ENCODE measurements at places on chromosomes 1 and 21.

- DNase-seq: peak; percentile 57
Observed at GRCh38 chr1:97903626-97904025, 17.2 kb downstream of the DPYD start.

DNA sequence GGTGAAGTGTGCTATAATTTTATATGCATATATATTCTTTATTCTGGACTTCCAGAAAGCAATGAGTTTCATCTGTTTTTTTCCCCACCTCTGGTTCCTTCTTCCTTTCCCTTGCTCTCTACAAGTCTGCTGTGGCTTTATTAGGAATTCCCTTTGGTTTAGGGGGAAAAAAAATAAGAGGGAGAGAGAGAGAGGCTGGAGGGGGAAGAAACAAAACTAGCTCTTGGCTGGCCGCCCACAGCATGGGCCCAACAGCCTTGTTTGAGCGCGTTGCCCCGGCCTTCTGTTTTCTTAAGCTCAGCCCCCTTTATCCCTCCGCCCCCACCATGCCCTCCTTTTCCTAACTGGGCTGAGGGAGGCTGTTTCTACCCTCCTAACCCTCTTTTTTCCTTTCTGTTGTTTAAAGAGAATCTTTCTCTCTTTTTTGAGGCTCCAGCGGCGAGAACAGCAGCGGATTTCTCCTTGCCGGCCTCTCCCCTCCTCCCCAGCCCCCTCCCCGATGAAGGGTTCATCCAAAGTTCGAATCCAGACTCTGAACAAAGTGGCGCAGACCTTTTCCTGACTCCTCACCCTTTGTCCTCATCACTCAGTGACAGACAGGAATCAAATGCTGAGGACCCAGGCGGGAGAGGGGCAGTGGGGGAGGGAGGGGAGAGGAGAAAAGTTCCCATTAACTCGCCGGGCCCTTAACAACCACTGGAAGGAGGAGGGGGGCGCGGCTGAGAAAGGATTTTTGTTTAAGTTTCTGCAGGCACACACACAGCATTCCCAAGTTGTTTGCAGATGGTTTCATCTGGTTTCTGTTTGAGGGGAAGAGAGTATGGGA lies 29.7 kb downstream of the PBX1 start:
- peak; percentile 69 for DNase-seq

DNA sequence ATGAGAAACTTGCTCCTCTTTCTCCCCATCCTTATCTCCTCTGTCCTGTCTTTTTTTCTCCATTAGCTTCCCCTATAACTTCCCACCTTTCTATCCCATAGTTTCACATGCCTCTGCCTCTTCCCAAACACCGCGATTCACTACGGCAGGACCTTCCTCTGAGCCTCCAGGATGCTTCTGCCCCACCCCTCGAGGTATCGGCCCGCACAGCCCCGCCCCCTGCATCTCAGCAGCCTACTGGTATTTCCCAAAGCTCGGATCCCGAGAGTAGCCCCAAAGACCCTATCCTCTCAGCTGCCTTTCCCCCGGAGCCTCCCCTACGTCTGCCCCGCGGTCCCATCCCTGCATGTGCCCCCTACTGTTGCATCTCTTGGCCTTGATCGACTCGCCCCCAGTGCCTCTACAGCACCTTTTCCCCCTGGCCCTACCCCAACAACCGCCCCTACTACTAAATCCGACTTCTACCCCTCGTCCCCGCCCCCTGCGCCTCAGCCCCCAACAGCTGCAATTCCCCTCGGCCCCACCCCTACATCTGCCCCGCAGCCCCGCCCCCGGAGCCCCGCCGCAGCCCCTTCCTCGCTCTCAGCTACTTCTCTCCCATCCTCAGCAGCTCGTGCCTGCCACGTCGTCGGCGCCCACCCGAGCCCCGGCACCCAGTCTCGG lies 512 bp downstream of the PIAS3 start:
- DNase-seq: peak; percentile 22

DNA sequence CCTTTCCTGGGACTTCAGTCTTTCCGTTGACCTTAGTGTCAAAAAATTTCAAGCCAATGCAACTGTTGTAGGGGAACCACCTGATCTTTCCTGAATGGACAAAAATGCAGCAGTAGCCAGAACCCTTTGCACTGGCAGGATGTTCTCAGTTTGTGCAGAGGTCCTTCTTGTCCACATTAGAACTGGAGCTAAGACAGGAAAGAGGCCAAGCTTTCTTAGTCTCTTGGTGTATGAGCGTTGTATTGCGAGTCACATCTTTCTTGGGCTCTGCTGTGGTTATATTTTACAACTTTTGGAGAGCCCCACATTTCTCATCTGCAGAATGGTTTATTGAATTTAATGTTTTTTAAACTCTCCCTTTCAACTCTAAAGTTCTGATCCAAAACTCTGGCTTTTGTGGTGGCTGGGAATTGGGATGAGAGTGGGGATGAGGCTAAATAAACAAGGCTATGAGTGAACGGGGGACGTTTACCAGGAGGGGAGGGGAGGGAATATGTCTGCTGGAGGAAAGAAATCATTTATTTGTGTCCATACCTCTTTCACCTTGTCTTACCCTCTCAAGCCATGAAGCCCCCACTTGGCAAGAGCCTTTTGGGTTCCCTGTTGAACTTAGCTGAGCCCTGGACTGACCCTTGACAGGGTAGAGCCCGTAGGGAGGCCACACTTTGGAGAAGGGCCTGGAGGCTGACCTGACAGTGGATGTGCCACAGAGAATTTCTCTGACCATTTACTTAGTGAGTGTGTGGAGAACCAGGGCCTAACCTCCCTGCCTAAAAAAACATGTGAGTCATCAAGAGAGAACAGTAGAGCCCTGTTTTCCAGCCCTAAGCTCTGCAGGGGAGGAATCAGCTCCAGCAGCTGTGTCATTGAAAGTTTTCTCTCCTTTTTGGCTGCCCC lies 586 bp downstream of the CHI3L2 start:
- DNase-seq: peak; percentile 94

DNA sequence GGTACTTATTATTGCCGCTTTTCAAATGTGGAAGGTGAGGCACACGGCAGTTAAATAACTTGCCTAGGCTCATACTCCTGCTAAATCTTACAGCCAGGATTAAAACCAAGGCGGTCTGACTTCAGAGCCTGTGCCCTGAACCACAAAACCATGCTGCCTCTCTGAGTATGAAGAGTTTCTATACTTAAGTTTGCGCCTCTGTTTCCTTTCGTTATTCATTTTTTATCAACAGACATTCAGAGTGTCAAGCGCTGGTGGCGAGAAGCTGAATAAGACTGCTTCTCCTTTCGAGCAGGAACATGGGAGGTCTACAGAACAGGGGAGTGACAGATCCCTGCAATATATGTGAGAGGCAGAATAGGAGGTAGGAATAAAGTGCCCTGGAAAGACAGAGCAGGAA lies 96.0 kb upstream of the DUSP10 start:
- no peak for DNase-seq

Data from astrocyte of the spinal cord (primary cell).